Cerebellum (tissue), 4 donors: ENCODE measurements at places on chromosomes 6 and 20. TPM values are rescaled to one million over a fixed set of nuclear protein-coding genes. Genes with fewer than 3 reads are reported as not detected.

Gene HLA-DRB1
- 0.73 TPM for total RNA-seq

Gene OPRM1
- total RNA-seq, result 15.9 TPM

Gene TBC1D22B
- 8.1 TPM for total RNA-seq

Gene PAK5
- 27.8 TPM for total RNA-seq

Gene TDRD6
- total RNA-seq, result 1.9 TPM

Gene PTCRA
- total RNA-seq, result not detected

Gene FGD2
- total RNA-seq, result 3.1 TPM

Gene AP5S1
- 7.4 TPM for total RNA-seq

Gene DLK2
- 6.2 TPM for total RNA-seq

Gene DEFB124
- not detected for total RNA-seq

Gene TSHZ2
- total RNA-seq, result 7.1 TPM

Gene ADGB
- total RNA-seq, result 0.36 TPM

Gene SLC13A3
- 9.8 TPM for total RNA-seq
